ENCODE measurements at places on chromosomes 16 and 17.

GRCh38 chr16:71484006-71484893, 4.9 kb downstream of the ZNF19 start:
- peak; percentile 84 for DNase-seq

DNA sequence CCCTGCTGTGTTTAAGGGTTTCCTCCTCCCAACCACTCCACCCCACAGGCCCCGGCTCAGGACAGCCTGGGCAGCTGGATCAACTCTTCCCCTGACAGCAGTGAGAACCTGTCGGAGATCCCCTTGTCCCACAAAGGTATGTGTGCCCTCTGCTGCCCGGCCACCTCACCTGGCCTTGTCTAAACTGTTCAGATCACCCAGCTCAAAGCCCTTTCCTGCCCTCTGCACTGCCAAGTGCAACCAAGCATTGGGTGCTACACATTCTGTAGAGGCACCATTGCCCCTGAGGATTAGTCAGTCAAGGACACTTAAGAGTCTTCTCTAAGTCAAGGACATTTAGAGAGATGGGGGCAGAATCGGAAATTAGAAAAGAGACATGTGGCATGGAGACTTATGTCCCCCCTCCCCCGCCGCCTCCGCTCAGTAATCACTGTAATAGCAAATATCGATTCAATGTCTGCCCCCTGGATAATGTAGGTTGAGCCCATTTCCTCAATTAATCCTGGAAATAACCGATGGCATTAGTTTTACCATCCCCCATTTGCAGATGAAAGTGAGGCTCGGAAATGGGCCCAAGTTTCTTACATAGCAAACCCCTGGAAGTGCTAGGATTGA, 8.1 kb downstream of the BTBD17 start:
- no peak for DNase-seq

DNA sequence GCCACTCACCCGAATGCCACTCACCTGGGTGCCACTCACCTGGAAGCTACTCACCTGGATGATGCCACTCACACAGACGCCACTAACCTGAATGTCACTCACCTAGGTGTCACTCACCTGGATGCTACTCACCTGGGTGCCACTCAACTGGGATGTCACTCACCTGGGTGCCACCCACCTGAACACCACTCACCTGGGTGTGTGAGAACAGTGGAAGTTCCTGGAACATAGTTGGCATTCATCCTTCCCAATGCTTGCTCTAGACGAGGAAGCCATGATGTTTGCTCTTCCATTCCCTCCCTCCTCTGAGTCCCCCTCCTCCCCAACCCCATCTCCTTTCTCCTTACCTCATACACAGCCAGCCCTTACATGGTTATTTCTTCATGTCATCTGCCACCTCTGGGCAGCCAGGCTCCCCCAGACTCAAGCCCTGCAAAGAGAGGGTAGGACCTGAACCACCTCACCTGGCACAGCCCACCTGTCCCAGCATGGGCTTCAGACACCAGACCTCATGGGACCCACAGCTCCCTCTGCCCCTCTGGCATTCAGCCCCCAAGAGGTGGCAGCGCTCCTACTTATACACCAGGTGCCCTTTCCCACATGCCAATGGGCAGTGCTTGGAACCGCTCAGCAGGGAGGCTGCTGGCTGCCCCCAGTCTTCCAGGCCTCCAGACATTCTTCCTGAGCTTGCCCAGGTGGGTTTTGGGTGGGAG, 171.8 kb upstream of the FOXF1 start:
- DNase-seq = no peak

GRCh38 chr16:17356243-17356933, 114.4 kb downstream of the XYLT1 start:
- DNase-seq = no peak

- peak; percentile 56 for DNase-seq
These were observed 47.4 kb downstream of the AXIN2 start for GRCh38 chr17:65514082-65514481.

DNA sequence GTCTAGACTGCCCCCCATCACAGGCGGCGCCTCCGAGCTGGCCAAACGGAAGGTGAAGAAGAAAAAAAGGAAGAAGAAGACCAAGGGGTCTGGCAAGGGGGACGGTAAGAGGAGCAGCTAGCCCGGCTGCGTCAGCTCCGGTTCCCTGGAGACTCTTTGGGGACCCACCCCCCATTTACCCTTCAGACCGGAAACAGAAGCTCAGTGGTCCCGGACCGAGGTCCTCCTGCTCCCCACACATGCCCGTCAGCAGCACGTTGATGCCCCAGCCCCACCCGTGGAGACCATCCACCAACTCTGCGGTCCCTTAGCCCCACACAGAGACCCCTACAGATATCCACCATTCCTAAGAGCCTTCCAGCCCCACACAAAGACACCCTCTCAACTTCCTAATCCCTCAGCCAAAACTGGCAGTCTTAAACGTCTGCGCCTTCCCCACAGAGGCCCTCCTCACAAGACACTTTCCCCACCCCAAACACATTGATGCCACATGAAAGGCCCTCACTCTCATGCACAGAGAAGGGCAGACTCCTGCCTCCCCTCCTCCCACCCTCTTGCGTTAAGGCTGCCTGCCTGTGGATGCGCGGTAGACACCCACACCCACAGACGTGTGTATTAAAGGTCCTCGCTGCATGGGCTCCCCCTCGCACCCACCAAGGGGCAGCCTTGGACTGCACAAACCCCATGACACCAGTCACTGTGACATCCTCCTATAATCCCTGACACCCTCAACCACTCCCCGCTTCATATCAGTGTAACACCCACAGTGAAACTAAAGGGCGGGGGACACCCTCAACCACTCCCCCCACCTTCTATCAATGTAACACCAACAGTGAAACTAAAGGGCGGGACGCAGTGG, 58.2 kb upstream of the RPH3AL start:
- DNase-seq = peak; percentile 66

- DNase-seq = no peak
These were observed 1.8 kb downstream of the MAPT start for GRCh38 chr17:45895969-45896785.

DNA sequence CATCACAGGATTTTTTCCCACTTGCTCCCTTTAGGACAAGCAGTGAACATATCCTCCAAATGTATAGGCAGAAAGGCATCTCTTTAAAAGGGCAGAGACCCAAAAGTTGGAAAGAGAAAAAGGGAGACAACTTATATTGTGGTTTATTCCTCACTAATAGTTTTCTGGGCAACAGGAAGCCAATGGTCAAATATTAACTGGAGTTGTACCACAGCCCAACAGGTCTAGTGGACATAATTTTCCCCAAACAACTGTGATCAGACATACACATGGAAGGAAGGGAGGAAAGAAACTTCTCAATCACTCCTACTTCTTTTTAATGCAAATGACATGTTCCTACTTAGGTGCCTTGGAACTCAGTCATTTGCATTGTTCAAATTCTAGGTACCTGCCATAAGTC, 78.4 kb downstream of the SOX9 start:
- no peak for DNase-seq

GRCh38 chr17:13002761-13003453, 14.9 kb downstream of the ELAC2 start:
- DNase-seq = peak; percentile 63

GRCh38 chr16:58425756-58426494, 33.7 kb downstream of the GINS3 start:
- peak; percentile 17 for DNase-seq

DNA sequence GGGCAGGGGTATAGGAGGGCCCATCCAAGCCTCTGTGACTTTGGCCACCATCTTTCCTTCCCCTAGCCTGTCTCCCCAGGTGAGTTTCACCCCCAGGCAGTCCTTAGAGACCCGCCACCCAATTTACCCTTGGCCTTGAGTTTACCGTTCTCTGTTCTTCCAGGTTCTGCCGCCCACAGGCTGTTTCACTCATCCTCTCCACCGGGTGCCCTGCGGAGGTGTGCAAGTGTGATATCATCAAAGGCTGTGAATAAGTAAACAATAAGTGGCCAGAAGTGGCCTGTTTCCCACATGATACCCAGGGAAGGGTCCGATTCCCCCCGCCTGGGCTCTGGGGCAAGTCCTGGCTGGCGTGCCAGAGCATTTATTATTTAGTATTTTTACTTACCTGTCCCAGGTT, 15.1 kb upstream of the TLCD3B start:
- no peak for DNase-seq

DNA sequence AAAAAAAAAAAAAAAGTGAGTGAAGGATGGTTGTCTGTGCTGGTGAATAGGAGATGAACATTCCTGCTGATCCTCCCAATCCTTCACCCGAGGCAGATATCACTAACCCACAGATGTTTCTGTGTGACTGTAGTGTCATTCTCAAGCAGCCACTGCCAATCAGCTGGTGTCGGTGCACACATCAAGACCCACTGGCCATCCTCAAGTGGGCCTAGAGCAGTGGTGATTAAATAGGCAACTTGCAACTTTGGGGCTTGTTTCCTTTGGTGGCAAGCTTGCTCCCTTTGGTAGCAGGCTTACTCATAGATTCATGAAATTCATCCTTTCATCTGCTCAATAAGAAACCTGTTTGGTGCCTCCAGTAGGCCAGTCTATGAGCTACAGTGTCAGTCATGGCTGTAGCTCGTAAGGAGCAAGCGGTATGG, 51.1 kb upstream of the LGALS9 start:
- peak; percentile 55 for DNase-seq

DNA sequence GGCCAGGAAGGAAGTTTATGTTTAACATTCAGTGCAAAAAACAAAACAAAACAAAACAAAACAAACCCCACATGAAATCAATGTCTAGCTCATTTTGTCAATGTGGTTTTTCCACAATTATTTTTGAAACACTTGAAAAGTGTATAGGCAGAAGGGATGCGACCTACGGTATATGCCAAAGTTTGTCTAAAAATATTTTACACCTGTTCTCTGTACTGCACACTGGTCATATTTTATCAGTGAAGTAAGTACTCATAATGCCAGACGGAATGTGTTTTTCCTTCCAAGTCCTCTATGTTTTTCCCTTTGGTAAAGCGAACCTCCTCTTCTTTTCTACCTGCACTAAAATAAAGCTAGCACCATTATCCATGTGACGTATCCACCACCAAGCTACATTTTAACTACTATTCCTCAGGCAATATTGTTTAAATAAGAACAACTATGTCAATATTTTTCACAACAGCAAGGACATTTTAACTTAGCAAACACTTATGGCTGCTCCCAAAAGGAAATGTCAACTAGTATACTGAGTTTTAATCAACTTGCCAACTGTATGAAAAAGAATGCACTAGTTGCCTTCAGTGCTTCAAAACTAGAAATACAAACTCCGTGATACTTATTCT, 10.3 kb downstream of the TOB1 start:
- DNase-seq = no peak

- DNase-seq = no peak
These were observed 92.2 kb upstream of the CDH11 start for GRCh38 chr16:65213866-65214595.

- no peak for DNase-seq
These were observed 28.3 kb downstream of the ZNF276 start for GRCh38 chr16:89749637-89750036.

DNA sequence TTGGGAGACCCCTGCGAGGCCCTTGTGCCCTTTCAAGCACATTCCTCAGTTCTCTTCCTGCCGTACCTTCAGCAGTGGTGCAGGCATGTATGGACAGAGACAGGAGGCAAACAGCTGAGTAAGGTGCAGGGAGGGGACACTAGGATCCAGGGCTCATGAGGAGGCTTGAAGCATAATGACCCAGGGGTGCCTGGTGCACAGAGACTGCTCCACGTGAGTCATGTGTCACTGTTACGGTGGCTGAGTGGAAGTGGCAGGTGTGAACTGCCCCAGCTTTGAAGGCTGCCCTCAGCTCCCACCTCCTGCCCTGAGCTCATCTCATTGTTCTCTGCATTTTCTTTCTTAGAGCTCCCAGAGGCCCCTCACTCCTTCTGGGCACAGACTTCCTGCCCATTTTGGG, 124.8 kb downstream of the NTN1 start:
- no peak for DNase-seq

- DNase-seq = no peak
These were observed 1.1 kb upstream of the GNAO1 start for GRCh38 chr16:56190048-56190676.

GRCh38 chr17:70295731-70296130, 126.4 kb downstream of the KCNJ2 start:
- DNase-seq = no peak

DNA sequence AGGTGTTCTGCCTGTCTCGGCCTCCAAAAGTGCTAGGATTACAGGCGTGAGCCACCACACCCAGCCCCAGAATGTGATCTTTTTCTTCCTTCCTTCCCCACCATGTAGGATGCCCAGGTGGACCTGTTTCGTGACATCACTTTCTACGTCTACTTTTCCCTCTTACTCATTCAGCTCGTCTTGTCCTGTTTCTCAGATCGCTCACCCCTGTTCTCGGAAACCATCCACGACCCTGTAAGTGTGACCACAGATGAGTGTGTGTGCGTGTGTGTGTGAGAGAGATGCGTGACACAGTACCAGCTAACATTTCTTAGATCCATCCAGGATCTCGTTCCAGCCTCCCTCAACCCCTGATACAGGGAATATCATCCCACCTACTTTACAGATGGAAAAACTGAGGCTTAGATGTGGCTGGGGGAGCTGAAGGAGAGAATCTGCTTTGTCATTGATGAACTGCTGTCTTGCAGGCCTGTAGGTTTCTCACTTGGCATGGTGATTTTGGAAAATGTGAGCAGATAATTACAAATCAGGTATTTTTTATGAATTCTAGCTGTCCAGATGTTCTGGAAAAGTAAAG, 67.1 kb downstream of the ABCC1 start:
- peak; percentile 28 for DNase-seq

DNA sequence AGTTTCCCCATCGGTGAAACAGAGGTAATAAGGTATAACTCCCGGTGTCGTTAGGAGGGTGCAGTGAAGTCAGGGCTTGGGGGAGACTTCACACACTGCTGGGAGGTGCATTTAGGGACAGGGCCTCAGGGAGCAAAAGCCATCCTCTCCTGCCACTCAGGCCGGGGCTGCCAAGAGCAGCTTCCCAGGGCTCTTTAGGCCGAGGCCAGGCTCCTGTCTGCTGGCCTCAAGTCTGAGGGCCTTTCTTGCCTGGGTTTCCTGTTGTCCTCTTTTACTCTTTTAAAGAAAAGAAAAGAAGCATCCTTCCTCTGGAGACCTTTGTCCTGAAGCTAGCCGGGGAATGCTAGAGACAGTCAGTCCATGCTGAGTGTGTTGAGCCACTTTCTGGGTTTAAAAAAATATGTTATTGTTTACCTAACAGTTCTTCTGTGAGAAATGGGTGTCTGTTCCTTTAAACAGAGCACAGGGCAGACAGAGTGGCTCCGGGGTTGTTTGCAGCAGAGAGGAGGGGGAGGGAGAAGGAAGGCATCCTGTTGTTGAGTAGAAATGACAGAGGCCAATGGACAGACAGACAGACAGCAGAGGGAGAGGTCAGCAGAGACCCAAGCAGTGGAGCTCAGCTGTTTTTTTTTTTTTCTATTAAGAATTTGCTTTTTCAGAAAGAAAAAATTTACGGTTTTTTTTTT, 79.1 kb downstream of the C17orf67 start:
- peak; percentile 11 for DNase-seq

- peak; percentile 19 for DNase-seq
These were observed at the start of gene KRT23 for GRCh38 chr17:40937384-40937819. Gene KRT23, minus strand, starts transcription at chr17:40937646. Its CDS starts 1,043 bp downstream, at chr17:40936603.

All from activated CD4-positive, alpha-beta T cell treated with anti-CD3 and anti-CD28 coated beads for 48 hours (primary cell).